ENCODE measurements at places on chromosomes 12 and 14.
A peak's percentile ranks its signal among the peaks of the same experiment; 100 is the strongest.

- DNase-seq = no peak
Measured at GRCh38 chr14:89625731-89626232, 208.7 kb upstream of the FOXN3 start.

- DNase-seq = peak; percentile 81
Measured at GRCh38 chr14:76917158-76917596, 91.0 kb downstream of the LRRC74A start.

DNA sequence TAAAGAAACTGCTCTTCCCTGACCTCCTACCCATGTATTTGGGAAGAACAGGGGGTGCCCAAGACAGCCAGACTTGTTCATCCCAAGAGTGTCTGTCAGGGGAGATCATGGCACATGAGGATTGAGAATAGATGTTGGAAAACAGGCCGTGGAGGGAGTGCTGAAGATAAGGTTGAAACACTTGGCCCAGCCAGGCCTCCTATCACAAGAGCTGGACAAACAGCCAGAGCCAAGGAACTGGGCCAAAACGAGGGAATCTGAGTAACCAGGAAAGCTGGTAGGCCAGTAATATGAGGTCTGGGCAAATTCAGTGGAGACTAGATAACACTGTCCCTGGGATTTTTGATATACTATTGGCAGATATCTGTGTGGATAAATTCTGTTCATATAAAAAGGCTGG, 161.7 kb downstream of the TMX1 start:
- no peak for DNase-seq

DNA sequence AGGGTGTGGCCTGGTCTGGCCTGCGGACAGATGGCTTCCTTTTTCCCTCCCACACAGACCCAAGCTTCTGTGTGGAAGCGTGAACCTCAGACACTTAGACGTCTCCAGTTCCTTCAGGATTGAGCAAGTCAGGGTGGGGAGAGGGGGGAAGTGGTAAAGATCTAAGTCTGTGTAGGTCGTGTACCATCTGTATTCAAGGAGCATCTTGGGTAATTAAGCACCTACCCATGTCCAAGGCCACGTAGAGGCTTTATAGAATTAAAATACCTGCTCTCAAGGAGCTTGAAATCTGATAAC, 1.7 kb downstream of the AVIL start:
- DNase-seq = no peak

DNA sequence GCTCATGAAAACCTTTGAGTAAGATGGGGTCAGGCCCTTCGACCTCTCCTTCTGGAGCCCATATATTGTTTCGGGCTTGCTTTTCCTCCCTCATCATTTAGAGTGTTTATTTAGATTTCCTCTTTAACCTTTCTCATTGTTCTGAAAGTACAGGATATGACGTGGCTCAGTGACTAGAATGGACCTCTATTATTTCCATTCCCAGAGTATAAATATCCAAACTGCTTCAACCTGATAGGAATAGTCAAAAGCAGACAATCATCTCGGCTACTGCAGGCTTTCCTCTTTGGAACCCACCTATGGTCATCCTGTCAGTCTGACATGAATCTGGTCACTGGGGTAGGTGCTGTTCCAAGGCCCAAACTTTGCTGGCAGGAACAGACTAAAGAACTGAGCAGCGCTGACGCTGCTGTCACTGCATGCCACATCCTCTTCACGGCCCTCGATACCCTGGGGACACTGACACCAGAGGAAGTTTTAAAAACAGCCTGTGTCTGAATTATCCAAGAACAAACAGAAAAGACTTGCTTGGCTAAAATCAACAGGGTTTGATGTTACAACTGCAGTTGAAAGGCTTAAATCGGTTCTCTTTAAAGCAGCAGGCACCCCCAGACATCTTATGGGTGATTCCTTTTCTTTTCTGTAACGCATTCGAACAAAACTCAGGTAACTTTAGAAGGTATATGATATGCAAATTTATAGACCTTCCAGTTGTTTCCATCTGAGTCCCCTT, 5.0 kb upstream of the DDX47 start:
- no peak for DNase-seq

DNA sequence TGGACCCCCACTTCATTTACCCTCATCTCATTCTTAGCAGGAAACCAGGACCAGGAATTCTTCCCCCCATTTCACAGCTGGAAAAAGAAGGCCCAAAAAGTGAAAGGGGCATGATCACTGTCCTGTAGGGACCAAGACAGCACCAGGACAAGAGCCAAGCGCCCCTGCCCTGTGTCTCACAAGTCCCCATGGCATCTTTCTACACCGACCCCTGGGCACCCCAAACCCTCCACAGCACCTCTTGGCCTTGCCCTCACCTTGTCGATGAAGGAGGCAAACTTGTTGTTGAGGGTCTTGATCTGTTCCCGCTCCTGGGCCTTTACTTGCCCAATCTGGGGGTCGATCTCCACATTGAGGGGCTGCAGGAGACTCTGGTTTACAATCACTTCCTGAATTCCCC, 710 bp downstream of the KRT76 start:
- no peak for DNase-seq

All from ecto neural progenitor cell (in vitro differentiated cells).